ENCODE measurements at places on chromosomes 5 and 9.

GRCh38 chr9:98324801-98325200, 69.4 kb upstream of the TBC1D2 start:
- no peak for DNase-seq

DNA sequence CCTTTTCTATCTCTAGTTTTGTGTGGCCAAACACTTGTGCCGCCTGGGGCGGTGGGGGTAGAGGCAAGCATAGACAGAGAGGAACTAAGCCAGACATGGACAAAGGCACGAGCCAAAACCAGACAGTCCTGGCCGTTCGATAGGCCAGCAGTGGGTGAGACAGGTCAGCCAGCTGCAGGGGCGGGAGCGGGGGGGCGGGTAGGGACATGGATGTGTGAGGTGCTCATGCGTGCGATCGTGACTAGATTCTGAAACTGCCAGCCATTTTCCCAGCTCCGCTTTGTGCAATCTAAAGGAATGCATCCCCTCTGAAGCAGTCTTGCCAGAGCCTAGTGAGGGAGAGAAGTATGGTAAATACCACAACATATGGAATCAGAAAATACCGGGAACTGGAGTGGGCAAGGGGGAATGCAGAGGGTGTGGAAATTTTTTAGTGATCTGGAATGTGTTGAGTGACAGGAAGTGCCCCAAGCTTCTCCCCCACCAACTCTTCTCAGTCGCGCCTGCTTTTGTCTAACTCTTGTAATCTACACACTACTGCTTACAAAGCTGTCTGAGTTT, 111.9 kb downstream of the NR6A1 start:
- peak; percentile 5 for DNase-seq

DNA sequence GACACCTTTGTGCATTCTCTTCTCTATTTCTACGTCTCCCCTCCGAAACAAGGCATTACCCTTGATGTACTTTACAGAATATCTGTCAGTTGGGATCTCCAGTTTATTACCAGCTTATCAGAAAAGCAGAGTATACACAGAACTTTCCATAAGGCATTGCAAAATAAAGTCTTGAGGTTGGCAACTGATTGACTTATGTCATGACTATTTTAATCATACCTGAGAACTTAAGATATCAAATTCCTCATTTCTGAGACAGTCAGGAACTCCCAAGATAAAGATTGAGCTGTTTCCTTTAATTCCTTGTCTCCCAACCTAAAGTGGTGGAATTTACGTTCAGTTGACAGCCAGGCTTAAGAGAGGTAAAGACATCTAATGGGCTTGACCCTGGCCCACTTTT, 110.9 kb downstream of the MEF2C start:
- no peak for DNase-seq

- DNase-seq: no peak
Measured at GRCh38 chr9:136656183-136656738, 6.5 kb upstream of the EGFL7 start.

Measured in activated CD4-positive, alpha-beta T cell treated with anti-CD3 and anti-CD28 coated beads for 4 hours (primary cell).